ENCODE measurements at places on chromosomes 3 and 15.

- peak; percentile 36 for DNase-seq
Measured at GRCh38 chr15:83549623-83550022, 102.5 kb downstream of the SH3GL3 start.

DNA sequence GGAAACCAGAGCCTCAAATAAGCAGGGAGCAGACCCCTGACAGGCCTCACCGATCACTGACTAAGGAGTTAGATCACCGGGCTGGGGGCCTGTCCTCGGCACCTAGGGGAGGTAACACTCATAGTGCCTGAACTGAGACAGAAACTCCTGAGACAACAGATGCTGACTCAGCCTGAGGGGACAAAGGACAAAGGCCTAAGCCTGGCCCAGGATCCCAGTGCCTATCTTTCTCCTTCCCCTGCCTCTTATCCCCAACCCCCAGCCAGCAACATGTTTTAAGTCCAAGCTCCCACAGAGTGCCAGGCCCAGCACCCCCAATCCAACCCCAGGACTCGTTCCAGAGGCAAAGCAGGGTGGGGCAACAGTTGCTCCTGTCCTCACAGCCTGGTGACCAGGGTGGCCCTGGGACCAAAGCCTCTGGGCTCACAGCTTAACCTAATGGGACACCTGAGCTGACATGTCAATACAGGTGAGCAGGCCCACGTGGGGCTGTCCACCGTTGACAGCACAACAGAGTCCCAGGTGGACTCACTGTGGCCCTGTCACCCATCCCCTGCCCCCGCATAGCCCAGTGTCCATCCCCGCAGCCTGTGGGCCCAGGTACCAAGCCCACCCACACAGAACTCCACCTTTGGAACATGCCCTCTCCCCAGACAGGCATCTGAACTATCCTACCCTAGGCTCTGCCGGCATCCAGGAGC lies 37.4 kb downstream of the ADCY5 start:
- DNase-seq = no peak

DNA sequence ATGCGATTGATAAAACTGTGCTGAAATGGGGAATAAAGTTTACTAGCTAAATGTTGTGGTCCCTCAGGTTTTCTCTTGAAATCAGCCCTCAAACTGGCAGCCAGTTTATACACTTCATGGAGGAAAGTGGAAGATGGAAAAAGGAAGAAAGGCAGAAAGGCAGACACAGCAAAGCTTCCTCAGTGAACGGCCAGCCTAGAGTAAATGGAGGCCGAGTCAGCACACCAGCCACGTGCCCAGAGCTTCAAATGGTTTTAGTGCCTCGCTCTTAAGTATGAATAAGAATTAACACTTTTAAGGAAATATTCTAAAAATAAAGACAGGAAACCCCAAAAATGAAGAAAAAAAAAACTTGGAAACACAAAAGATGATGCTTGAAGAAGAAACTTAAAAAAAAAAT lies 48.3 kb downstream of the GNB4 start:
- DNase-seq = no peak

- DNase-seq = no peak
Measured at GRCh38 chr3:186669378-186670084, 3.7 kb downstream of the HRG start.

GRCh38 chr3:152458376-152459117 lies 189.8 kb downstream of the MBNL1 start:
- no peak for DNase-seq

DNA sequence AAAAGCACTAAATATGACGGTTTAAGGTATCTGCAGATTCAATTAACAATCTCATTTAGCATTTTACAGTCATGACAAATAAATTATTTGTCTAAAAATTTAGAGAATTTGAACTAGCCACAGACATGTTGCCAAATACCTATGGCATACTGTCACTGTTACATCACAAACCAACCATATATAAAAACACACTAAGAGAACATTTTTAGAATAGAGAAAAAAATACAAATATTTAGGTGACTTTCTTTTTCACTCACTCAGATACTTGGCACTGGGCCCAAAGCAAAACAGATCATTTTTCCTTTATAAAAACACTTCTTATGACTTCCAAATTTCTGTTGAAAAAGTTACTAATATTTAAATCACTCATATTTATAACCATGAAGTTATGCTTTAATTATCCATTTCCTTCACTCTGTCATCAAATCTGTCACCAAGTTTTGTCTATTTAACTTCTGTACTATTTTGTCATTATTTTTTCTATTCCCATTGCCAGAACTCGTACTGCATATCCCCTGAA lies 644.7 kb downstream of the OTOL1 start:
- DNase-seq = no peak

DNA sequence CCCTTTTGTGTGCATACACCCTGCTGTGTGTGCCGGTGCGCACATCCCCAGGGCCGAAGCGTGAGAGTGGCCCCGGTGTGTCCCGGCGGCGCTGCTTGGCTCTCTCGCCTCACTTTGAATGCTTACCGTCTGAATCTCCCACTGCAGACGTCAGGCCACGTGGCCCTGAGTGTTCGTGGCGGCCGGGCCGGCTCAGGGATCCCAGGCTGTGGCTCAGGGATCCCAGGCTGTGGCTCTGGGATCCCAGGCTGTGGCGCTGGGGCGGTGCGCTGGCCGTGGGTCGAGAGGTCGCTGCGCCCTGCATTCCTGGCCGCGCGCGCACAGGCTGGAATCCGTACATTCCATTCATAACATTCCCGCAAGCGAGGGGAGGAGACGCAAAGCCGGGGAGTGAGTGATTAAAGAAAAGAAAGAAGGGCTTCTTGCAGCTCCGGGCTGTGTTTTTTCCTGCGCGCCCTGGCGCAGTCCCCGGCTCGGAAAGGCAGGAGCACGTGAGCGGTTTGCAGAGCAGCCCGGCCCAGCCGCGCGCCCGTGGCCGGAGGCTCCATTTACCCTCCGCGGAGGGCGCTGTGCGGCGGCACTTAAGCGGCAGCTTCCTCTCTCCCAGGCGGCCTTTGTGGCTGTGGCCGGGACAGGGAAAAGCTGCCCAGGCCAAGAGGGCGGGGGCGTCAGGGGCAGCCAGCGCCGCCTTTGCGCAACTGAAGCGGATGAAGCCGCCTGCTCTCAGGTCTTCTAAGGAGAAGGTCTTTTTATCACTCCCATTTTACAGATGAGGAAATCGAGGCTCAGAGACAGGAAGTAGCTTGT lies 87.0 kb upstream of the ALDH1L1 start:
- DNase-seq = peak; percentile 87

GRCh38 chr3:175980486-175981090 lies 1121.5 kb downstream of the NAALADL2 start:
- DNase-seq = peak; percentile 31

DNA sequence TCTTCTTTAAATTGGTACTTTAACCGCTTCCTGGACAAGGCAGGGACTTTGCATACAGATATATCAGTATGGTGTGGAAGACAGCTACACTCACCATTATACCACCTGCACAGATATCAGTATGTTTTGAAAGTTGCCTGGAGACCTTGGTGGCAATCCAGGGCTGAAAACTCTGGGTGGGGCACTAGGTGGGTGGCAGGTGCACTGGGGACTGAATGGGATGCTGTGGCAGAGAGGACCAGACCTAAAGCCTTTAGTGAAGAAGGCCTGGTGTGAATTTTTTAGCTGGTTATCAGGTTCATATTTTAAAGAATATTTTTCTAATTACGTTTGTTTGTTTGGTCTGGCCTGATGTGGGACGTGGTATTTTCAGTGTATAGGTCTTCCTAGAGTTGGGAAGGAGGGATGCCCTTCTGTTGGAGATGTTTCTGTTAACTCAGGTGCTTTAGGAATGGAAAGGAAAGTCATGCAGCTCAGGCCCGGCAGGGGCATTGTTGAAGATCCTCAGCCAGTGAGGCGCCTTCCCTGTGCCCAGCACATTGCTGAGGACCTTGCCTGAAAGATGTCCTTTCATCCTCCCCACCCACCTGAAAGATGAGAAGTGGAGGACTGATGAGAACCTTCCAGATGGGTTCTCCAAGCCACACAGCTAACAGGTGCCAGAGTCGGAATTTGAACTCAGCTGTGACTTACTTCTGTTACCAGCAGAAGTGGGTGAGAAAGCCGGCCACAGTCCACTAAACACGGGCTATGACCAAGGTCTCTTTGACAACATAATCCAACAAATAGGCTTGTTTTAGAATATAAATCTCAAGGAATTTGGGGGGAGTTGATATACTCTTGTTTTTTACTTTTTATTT lies 77.3 kb downstream of the APBA2 start:
- DNase-seq = no peak

DNA sequence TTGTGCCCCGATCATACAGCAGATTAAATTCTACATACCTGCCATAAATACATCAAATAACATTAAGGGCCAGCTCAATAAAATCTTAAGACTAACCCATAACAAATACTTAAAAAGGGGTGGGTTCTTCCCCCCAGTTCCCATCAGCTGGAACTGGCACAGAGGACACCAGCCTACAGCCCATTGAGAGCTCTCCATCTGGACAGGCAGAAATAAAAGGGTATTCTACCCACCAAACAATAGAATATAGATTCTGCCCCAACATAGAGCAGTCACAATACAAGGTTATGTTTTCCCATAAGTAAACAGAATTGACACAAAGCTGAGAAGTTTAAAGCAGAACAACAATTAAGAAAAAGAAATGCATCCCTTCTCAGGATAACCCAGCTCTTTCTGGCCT lies 11.9 kb downstream of the CPOX start:
- no peak for DNase-seq

DNA sequence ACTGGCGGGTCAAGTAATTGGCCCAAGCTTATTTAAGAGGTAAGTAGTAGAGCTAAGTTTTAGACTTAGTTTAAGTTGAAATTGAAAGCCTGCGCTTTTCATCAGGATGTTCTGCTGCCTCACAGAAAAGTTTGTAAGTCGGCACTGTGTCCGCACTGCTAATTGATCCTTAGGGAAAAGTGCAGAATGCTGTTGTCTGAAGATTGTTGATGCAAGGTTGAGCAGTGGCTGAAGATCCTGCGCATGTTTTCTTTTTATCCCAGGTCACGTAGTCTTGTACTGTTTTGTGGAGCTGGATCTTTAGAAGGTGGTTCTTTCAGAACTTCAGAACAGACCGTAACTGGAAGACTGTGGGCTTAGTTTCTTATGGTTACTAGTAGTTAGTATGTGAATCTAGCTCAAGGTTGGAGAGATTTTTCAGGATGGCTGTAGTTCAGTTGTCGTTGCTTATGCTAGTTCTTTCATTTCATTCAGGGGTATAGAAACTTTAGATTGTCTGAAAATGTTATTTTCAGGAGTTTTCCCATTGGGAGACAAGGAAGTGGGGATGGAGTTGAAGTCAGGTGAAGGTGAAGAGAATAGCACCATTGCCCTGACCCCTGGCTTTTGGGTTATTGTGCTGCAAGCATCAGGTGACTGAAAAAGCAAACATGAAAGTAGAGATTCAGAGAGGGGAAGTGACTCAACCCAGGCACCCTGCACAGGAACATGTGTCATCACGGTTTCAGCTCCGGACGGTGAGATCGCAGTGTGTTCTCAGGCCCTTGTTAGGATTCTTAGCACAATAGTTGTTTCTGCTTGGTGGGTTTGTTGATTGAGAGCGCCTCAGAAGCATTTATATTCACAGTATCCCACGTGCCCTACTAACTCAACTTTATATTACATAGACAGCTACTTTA lies 32.8 kb downstream of the AKAP13 start:
- peak; percentile 75 for DNase-seq

GRCh38 chr3:126955004-126955790 lies 27.7 kb upstream of the PLXNA1 start:
- no peak for DNase-seq

- peak; percentile 73 for DNase-seq
Measured at GRCh38 chr3:66492672-66493071, 8.2 kb downstream of the LRIG1 start.

DNA sequence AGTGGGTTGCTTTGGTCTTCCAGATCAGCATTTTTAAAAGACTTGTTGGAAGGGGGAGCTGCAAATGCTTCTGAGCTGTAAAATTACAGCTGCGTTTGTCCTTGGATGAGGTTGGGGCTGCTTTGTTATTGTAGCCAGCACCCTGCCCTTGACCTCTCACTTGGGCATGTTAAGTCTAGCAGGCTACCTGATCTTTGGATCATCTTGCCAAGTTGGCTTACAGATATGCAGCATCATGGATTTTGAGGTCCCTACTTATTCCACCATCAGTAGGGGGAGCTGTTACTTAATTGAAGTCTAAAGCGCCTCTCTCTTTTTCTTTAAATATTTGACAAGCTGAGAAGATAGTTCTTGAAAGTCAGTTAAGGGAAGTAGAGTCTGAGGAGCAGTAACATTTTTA lies 793.0 kb downstream of the MCTP2 start:
- no peak for DNase-seq

GRCh38 chr3:33886015-33886414 lies 87.6 kb downstream of the PDCD6IP start:
- no peak for DNase-seq

- DNase-seq = no peak
Measured at GRCh38 chr3:112247350-112247749, 46.7 kb downstream of the SLC9C1 start.

DNA sequence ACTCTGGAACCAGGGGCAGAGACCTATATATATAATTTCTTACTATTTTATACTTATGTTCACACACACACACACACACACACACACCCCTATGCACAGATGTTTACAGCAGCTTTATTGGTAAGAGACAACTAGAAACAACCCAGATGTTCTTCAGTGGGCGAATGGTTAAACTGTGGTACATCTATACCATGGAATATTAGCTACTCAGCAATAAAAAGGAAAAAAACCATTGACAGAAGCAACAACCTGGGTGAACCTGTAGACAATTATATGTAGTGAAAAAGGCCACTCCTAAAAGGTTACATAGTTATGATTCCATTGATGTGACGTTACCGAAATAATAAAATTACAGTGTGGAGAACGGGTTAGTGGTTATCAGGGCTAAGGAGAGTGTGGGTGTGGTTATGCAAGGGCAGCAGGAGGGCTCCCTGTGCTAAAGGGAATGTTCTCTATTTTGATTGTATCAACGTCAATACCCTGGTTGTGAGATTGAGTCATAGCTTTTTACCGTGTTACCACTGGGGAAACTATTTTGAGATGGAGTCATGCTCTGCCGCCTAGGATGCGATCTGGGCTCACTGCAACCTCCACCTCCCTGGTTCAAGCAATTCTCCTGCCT lies 85.5 kb downstream of the FLNB start:
- no peak for DNase-seq

DNA sequence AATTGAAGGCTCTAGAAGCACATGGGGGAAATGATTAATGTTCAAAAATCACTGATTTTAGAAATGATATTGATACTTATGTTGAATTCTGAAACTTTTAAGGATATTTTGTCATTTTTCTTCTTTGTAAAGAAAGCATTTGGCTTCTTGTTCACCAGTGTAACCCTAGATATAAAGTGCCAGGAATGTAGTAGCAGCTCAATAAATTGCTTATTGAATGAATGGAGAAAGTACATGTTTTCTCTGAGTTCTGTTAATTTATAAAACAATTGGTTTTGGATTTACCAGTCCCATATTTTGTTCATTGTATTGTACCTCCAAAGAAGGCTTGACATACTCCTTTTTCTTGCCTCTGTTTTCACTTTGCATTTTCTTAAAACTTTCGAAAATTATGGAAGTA lies 2.4 kb downstream of the PLCL2 start:
- DNase-seq = no peak

DNA sequence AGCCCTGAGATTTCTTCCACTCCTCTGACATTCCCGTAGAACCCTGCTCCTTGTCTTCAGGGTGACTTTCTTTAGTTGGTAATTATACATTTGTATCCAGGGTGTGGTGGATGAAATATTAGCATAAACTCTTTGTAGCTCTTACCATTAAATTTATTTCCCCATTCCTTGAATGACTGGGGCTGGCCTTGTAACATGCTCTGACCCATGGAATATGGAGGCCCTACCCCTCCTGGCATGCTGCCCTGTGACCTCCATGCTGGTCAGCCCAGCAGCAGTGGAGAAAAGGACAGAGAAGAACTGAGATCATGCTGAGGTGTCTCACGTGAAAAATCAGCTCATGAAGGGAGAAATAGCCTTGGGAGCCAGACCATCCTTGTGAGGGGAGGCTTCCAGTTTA lies 96.1 kb upstream of the PROK2 start:
- DNase-seq = no peak

Data from stomach (tissue), 19 donors.